Smooth muscle cell of the brain vasculature (primary cell): ENCODE measurements at places on chromosomes 6 and 20.

DNA sequence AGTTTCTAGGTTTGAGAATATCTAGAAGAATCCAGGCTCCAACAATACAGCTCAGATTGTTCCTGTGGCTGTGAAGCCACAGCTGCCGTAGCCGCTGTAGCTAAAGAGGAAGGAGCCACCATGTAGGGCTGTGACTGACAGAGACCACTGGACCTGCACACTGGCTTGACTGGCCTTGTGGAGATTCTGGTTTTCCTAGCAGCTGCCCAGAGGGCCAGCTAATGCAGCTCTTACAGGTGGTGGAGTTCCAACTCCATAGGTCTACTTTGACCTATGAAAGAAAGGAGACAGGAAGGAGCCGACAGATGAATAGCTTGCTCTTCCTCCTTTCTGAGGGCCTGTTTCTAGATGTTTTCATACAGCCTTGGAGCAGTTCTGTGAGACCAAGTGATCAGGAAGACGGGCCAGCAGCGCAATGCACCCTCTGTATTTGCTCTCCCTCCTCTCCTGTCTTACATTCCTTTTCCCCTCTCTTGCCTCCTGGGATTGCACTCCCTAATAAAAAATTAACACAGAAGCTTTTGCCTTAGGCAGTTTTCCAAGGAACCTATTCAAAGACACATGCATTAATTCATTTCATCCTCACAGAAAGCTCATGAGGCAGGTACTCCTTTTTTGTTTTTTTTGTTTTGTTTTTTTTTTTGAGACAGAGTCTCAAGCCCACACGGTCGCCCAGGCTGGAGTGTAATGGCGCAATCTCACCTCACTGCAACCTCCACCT, 51.8 kb upstream of the MYB start:
- DNase-seq: no peak

DNA sequence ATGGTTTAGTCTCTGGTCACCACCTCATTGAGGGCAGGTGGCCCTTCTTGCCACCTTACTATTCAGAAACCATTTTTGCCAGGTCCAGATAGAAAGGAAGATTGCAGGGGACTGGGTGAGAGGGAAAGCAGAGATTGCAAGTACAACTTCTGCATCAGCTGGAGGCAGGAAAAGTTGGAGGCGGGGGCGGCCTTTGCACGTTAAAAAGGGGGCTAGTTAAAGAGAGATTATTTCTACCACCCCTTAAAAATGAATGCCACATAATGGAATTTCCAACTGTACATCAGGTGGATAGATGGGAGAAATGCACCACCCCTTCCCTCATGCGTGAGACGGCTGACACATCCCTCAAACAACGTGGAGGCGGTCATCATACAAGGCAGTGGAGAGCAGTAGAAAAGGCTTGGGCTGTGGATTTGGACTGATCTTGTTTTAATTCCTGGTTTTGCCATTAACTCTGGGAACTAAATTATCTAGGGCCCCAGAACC, 95.4 kb upstream of the CNKSR3 start:
- no peak for DNase-seq

GRCh38 chr6:7257521-7258230, 55.3 kb downstream of the SSR1 start:
- no peak for DNase-seq

DNA sequence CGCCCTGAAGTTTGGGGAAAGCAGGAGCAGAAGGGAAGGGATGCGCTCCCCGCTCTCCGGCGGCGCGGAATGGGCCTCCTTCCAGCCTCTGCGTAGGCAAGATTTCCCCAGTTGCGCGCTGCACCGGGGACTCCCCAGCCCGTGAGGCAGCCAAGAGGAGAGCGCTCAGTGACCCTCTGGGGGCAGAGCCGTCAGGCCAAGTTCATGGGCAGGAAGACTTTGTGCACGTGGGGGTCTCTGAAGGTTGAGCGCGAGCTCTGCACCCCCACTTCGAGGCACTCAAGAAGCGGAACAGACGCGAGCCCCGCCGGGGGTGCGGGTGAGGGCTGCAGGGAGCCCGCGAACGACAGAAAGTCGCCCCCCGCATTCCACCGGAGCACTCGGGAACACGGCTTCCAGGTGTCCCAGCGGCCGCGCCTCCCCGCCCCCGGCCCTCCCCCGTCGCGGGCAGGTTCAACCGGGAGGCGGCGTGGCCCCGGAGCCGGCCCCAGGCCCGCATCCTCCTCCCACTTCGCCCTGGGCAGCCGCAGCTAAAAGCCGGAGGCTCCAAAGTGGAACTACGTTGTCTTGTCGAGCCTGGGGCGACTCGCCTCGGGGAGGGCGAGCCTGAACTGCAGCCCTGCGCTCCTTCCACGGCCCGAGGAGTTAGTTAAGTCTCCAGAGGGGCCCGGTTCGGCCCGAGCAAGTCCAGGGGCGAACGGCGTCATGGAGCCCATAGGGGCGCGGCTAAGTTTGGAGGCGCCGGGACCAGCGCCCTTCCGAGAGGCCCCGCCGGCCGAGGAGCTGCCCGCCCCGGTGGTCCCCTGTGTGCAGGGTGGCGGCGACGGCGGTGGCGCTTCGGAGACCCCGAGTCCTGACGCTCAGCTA, at the start of gene PPP1R3G:
TSS of gene PPP1R3G (plus strand) at position 561 of the 867 bp plus-strand sequence. CDS start at position 706, 145 bp downstream.
- no peak for DNase-seq

DNA sequence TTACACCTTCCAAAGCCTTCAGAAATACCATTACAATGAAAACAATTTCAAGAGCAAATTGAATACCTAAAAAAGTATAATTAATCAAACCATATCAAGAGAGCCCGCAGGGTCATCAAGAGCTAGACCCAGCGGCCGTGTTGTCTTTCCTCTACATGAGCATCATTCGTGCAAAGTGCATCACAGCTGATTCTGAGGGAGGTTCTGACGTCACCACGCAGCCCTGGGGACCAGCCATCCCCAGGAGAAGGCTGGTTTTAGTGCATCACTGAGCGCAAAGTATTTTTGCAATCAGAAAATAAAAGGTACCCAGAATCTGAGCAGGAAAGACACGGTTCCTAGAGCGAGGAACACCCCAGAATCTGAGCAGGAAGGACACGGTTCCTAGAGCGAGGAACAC, 371.4 kb downstream of the CDH4 start:
- no peak for DNase-seq
